NCI-H1105 (cell line): ENCODE measurements at places on chromosomes 7 and 10.

- DNase-seq = no peak
These were observed 471.4 kb downstream of the XPNPEP1 start for GRCh38 chr10:109451879-109452278.

GRCh38 chr7:17054836-17055235, 173.1 kb upstream of the AGR3 start:
- no peak for DNase-seq

- DNase-seq = no peak
These were observed 414.0 kb upstream of the ANKRD30A start for GRCh38 chr10:36711361-36711760.

DNA sequence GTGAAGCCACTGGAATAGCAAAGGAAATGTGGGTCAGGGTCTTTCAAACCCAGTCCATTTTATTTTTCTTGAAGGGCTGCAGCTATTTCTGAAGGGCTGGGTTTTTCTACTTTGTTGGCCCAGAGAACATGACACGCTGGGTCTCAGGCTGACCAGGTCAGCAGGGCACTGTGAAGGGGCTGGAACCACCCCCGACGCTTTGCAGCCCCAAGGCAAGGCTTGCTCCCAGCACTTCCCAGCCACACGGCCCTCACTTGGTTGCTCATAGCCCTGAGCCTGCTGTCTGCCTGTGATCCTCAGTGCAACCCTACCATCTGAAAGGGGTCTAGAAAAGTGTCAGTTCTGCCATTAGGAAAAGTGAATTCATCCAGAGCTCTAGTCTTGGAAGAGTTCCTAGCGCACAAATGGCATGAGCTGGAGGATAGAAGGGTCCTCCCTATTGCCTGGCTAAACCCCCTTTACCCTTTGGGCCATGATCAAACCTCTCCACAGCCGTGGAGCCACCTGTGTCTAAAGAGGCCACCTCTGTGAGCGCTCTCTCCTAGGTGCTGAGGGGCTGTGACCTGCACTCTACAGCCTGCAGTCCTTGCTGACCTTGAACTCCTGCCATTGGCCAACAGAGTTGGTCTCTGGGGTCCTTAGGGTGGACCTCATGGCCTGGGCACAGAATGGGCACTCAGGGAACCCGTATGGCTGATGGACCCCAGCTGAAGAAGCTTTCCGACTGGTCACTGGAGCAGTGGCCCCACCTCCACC, 132.0 kb downstream of the RGS10 start:
- DNase-seq = no peak

- no peak for DNase-seq
These were observed 426.9 kb downstream of the CCSER2 start for GRCh38 chr10:84755311-84755710.

DNA sequence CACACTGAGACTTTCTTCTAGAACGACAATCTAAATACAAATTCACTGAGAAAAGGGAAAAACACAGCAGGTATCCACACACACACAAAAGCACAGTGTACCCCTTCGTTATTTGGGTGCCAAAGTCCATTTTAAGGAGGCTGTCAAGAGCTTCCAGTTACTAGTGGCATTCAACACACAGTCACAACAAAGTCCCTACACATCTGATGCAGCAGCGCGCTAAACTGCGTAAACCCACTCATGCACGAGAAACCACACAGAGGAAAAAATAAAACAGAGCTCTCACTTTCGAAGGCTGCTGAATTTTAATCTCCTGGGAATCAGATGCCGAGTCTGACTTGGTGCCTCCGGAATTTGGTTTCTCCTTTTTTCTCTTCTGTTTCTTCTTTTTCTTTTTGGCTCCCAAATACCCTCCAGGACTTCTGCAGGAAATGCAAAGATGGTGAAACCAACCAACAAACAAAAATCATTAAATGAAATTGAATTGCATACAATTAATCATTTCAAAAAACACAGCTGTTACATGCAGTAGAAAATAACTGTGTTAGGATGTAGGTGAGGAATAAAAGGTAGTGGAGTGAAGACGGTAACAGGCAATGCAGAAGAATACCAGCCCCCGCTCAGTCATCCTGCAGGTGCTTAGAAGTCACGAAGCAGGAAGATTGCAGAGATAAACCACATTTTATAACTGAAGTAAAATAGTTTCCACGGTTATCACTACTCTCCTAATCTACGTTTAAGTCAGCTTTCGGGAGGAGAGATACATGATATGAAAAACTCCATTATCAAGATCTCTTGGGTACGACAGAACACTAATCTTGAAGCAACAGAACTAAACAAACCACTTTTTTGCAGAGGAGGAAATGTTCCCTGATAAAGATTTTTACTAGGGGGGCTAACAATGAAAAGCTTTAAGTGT, 27.1 kb downstream of the NMT2 start:
- no peak for DNase-seq

DNA sequence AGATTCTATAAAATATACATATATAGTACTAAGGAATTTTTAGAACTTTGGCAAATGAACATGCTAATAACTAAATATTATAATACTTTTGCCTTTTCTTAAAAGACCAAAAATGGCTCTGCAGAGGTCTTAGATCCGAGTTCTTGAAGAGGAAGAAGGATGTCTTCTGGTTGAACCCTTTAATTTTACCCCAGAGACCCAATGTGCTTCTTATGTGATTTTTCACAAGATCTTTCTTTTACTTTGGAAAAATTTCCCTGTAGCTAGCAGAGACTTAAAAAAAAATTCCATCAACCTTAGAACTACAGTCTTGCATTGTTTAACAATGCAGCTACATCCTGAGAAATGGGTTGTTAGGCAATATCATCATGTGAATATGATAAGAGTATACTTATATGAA, 663.2 kb downstream of the PARD3 start:
- DNase-seq = no peak

DNA sequence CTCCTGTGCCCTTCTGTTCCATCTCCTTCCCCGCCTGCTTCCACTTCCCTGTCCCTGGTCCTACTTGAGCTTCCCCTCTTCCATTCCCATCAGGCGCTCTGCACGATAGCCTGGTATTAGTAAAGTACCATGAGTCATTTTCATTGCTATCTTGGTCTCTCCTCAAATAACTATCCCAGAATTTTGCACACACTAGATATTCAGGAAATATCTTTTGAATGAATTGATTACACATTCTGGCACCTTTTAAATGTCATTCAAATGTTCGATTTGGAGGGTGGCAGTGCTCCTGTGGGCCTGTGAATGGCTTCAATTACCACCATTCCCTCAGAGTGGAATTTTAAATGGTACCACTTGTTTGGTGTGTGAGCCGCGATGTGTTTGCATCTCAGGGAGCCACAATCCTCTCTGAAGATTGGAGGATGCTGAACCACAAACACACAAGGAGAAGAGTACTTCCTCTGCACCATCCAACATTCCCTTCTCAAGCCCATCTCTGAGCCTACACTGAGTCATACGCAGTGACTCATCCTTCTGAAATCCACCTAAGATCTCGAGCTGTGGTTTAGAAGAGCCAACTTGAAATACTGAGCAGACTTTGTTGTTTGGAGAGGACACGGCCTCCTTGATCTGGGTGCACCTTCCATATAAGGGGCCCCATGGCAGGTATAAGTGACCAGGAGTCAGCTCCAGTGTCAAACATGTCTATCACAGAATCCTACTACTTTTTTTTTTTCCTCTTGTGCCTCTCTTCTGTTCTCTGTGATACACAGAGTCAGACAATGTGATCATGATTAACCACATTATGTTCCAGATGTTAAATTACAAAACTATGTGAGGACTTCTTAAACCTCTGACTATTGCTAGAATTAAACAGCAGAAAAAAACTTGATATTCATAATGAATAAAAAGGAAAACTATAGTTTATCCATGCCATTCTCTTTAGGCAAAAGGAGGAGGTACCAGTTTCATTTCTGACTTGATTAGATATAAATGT, 81.9 kb downstream of the BMPER start:
- DNase-seq = no peak

DNA sequence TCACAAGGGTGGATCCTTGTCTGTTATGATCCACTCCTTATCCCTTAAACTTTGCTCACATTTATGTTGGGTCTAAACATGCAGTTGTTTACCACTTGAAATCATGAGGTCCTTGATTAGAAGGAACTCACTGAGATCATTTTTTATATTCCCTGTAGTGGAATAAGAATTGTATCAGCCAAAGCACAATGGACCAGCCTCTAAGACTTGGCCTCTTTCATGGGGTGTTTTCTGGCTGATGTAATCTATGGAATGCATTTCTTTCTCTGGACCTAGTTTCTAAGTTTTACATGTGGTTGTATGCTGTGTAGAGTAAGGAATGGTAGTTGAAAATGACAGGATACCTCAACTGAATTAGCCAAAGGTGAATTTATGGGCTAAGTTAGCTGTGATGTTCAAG, 376.6 kb downstream of the SORCS3 start:
- DNase-seq = no peak

- DNase-seq = no peak
These were observed 78.1 kb upstream of the PRR15 start for GRCh38 chr7:29485339-29486190.

DNA sequence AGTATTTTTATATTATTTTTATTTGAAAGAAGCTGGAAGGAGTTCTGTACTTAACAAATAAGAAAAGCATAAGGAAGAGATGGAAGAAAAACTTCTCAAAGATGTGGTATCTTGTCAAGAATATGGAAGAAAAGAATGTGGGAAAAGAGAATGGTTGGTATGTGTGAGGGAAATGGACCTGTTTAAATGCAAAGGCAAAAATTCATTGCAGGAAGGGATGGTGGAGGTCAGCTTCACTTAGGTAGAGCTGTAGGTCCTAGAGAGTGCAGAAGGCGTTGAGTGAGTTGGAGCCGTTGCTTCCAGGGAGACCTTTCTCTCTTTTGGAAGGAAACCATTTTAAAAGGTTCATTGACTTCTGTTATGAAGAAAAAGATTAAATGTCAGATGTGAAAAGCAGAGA, 107.3 kb downstream of the EXOC4 start:
- DNase-seq = no peak

DNA sequence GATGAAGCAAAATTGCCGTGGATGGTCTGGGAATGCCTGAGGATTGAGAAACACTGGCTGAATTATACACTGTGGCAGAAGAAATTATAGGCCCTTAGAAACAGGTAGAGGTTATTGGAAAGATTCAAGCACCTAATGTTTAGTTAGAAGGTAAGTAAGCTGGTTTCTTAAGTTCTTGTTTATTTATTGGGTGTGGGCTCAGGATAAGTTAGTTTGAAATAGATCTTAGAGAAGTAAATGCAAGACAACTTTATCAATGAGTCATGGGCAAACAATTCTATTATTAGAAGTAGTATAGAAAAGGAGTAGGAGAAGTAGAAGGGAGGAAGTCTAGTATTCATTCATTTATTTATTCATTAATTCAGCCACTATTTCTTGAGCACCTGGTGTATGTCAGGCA, 96.5 kb downstream of the KAT6B start:
- no peak for DNase-seq

DNA sequence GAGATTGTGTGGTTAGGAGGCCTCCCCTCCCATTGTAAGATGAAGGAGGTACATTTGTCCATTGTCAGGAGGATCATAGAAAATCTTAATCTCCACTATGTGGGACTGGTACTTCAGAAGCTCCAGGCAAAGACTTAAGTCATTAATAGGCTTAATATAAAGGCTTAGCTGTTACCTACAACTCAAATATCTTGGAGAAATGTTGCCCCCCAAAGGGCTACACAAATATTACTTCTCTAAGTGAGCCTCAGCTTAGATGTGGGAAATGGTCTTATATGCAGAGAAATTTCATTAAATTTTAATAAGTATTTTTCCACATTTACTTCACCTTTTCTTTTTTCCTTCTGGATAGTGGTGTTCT, 27.2 kb downstream of the TAS2R41 start:
- no peak for DNase-seq

- DNase-seq = no peak
These were observed 92.0 kb upstream of the GPR26 start for GRCh38 chr10:123574109-123574698.

- no peak for DNase-seq
These were observed 868.4 kb downstream of the KCNMA1 start for GRCh38 chr10:76769161-76769560.

- no peak for DNase-seq
These were observed 473.9 kb downstream of the PLXNA4 start for GRCh38 chr7:132102391-132102790.

- no peak for DNase-seq
These were observed 38.4 kb upstream of the ABCB4 start for GRCh38 chr7:87513735-87514335.

DNA sequence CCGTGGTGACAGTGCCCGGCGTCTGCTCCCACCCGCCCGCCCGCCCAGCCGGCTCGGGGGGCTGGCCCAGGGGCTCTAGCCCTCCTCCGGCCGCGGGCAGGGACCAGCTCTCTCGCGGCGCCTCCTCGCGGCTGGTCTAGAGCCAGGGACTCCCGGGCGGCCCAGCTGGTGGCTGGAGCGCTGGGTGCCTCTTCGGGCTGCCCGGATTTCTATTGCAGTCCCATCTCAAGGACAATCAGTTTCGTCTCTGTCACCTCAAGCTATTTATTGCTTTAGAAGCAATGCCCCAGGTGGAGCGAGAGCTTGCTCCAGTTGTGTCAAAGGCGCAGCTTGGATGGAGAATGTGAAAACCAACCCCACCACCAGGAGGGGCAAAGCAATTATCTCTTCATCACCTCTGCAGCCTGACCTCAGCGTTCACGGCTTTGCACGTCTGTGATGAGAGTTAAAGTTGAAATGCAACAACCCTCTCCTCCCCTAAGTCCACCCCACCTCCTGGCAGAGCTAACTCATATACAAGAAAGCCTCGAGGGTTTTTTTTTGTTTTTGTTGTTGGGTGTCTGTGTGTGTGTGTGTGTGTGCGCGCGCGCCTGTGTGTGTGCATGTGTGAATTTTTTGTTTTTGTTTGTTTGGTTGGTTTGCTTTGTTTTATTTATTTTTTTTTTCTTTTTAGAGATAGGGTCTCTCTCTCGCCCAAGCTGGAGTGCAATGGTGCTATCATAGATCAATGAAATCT, at the start of gene ITGA8:
ITGA8 (minus strand) TSS at position 24 of the 736 bp plus-strand sequence. CDS start 151 bp downstream, outside the sequence.
- peak; percentile 33 for DNase-seq

DNA sequence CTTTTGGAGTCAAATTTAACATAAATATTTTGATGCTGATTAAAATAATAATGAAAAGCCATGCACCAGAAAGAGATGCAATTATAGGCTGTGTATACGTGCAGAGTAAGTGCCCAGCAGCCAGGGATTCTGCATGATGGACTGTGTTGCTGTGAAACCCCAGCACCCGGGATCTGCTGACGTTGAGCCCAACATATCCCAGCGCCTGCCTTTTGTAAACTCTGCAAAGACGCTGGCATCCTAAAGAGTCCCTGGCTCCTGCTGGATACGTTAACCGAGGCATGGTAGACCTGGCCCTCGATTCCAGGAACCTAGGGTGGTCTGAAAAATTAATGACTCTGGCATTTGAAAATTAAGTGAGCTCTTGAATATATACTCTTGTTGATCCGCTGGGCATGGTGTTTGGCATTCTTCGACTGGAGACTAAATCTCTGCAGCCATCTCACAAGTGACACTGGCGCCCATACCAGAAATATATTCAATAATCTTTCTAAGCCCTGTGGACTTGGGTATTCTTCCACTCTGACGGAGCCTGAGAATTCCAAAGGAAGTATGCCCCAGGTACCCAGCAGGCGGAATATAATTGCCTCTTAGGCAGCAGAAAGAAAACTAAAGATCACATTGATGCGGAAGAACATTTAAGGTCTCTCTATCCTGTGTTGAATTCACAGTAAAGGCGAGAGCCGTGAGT, 191.2 kb upstream of the SH2B2 start:
- DNase-seq = no peak
